ENCODE measurements at places on chromosomes 4 and X.

GRCh38 chrX:23483396-23483795, 148.7 kb downstream of the PTCHD1 start:
- no peak for DNase-seq

DNA sequence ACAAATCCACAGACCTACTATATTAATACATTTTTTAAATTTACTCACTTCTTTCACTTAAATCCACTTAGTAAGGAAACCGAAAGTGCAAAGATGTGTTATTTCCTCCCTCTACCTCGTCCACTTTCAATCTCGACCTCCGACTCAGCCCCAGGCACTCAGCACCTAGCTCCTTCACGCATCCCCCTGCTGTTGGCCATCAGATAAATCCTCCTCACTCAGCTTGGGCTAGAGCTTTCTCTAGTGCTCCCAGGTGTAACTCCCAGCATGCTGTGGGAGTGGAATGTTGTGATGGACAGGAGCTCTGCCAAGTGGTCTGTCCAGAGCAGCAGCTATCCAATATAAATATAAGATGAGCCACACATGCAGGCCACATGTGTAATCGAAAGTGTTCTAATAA, 26.7 kb upstream of the TEC start:
- DNase-seq = no peak

DNA sequence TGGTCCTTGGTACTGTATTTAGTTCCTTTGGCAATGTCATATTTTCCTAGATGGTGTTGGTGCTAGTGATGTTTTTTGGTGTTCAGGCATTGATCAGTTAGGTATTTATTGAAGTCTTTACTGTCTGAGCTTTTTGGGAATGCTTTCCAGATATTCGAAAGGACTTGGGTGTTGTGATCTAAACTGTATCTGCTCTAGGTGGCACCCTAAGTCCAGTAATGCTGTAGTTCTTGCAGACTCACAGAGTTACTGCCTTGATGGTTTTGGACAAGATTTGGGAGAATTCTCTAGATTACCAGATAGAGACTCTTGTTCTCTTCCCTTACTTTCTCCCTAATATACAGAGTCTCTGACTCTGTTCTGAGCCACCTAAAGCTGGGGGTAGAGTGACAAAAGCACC, 513.6 kb upstream of the PITX2 start:
- DNase-seq = no peak

GRCh38 chr4:85952528-85952927, 407.3 kb downstream of the MAPK10 start:
- DNase-seq = no peak

DNA sequence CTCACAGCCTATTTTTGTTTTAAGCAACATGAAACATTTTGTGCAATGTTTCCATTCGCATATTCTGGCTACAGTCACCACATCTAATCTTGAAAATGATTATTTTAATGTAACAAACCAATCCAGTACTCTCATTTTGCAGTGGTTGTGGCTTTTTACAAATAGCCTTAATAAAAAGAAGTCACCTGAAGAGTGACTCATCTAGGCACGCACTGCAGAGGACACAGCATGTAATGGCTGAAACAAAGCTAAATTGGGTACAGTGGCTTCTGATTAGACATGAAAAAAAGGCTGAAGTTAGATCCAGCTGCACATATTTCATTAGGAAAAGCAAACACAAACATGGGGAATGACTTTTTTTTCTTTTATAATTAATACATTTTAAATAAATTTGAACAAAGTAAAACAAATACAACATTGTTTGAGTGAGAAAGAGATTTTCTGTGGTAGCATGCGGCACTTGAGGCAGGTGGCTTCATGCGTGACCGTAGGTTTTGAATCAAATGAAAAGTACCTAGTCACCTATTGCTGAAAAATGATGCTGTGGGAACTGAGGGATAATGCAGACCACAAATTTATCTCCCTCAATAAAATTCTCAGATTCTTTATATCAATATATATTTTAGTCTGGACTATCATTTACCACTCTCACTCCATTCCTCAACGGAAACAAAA, 240.8 kb upstream of the DDX53 start:
- DNase-seq = no peak

- DNase-seq = no peak
Observed at GRCh38 chrX:13226214-13226613, 93.6 kb downstream of the ATXN3L start.

- DNase-seq = no peak
Observed at GRCh38 chr4:186243331-186243730, 16.0 kb downstream of the KLKB1 start.
